Epithelial cell of proximal tubule (primary cell): ENCODE measurements at places on chromosomes 7 and 10.

- no peak for DNase-seq
These were observed 5.6 kb upstream of the MTG1 start for GRCh38 chr10:133388236-133388972.

DNA sequence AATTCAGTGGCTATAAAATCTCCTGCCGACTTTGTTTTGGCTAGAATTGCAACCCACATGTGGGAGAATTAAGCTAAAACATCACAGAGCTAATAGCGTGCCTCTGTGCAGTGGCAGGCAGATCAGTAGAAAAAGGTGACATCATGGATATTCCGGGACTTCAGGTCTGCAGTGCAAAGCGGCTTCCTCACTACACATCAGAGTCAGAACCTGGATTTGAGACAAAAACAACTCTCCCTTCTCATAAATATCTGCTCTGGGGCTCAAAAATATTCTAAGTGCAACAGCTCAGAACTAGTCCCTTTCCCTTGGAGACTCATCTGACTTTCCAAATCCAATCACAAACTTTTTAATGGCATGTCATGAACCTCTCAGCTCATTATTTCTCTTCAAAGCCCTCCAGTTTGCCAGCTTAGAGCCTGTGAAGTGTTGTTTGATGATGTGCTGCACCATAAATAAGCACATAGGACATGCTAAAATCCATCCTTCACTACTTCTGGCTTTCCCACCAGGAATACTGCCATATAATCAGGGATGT is 337.1 kb downstream of the RNLS start:
- no peak for DNase-seq

- DNase-seq: no peak
These were observed 66.6 kb downstream of the ADARB2 start for GRCh38 chr10:1670541-1671365.

GRCh38 chr7:123599766-123600165 is 1.9 kb upstream of the ASB15 start:
- DNase-seq: no peak

DNA sequence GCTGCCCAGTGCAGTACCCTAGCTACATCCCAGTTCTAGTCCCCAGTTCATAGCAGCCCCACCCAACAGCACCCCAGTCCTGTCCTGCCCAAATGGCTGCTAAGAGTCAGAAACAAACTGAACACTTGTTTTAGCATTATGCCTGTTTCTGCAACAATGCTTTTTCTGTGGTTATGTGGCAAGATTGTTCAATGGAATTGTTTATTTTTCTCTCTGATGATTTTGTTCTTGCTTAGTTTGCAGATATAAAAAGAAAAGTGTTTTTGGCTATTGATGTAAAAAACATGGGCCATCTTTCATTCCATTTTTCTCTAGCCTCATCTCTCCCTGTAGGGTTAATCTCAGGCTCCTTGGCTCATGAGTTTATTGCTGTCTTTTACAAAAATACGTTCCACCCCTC is 42.5 kb downstream of the LRRC4 start:
- no peak for DNase-seq

DNA sequence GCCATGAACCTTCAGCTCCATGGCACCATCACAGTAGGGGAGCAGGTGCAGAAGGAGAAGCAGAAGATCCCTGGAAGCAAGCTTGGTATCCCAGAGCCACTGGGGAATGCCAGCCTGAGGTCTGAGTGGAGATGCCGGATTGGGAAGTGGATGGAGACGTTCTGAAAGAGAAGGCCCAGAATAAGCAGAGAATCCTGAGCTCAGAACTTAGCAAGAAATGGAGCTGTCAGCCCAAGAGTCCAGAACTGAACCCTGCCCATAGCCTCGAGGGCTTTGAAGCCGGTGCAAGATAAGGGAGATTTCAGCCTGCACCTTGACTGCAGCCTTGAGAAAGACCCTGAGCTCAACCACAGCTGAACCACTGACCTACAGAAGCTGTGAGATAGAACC is 13.9 kb upstream of the GDF10 start:
- DNase-seq: no peak

- DNase-seq: no peak
These were observed 2.1 kb downstream of the ABCA13 start for GRCh38 chr7:48173313-48173712.

- DNase-seq: no peak
These were observed 22.0 kb downstream of the CYTH3 start for GRCh38 chr7:6250364-6250833.

- DNase-seq: no peak
These were observed 23.5 kb downstream of the UPP1 start for GRCh38 chr7:48112401-48113165.

- no peak for DNase-seq
These were observed 71.6 kb downstream of the HERPUD2 start for GRCh38 chr7:35623381-35623780.

DNA sequence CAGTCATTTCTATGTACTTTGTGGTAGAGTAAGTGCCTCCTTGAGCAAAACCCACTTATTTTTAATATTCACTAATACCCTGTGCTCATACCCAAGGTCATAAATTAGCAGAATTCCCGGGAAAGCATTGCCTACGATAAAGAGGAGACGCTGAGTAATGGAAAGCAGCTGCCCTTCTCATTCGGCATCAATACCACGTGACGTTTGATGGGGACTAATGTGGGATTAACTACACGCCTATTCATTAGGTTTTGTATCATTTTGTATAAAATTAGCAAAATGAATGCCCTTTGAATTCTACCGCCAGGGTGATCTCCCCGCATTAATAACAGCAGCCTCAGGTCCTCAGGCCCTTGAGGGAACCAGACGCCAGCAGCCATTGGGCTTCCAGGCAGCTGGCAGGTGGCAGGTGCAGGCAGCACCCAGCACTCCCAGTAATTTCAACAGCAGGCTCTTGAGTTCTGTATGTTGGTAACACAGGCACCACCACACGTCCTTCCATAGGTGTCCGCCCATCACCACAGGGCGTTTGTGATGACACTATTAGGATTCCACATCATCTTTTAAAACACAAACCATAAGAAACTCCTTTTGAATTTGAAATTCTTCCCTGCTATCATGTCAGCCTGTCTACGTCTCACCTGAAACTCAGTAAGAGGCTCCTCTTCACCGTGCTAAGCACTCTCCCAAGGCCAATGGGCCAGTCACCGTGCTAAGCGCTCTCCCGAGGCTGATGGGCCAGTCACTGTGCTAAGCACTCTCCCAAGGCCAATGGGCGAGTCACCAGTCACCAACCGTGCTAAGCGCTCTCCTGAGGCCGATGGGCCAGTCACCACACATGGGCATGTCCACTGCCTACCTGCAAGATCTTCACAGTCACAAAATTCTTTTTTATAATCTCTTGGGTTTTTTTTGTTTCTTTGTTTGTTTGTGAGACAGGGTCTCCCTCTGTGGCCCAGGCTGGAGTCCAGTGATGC is 509.4 kb downstream of the PTPRN2 start:
- DNase-seq: no peak

GRCh38 chr7:159086301-159086925 is 58.3 kb downstream of the VIPR2 start:
- no peak for DNase-seq

DNA sequence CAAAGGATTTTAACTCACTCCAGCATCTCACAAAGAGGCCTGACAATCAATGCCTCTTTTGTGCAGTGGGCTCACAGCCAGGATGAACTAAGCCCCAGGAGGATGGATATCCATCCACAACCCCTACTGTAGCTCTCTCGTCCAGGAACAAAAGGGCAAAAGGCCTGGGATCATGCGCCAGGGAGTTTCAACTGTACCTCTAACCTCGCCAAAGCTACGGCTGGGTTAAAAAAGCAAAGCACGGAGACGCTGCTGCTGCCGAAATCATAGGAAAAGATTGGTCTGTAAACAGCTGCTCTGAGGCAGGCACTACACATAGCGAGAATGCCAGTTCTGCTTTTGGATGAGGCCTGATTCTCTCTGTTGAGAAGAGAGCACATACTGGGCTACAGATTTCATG is 32.1 kb downstream of the VSTM4 start:
- DNase-seq: no peak

DNA sequence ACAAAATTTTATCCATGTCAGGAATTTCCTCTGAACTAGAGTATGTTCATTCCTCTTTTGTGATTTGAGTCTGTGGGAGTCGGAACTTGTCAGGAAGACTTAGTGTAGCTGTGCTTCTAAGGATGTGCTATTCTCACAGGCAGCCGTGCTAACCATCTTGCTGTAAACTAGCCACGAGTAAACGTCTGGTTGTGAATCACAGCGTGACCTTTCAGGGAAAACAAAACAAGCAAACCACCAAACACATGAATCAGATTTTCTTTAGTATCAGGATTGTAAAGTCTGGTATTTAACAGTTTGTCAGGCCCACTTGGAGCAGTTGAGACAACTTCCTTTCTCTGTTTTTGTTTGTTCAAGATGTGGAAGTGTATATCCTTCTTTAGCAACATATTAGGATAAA is 32.0 kb downstream of the AUTS2 start:
- no peak for DNase-seq

GRCh38 chr7:100545360-100546128 is 6.5 kb downstream of the AGFG2 start:
- peak; percentile 52 for DNase-seq

DNA sequence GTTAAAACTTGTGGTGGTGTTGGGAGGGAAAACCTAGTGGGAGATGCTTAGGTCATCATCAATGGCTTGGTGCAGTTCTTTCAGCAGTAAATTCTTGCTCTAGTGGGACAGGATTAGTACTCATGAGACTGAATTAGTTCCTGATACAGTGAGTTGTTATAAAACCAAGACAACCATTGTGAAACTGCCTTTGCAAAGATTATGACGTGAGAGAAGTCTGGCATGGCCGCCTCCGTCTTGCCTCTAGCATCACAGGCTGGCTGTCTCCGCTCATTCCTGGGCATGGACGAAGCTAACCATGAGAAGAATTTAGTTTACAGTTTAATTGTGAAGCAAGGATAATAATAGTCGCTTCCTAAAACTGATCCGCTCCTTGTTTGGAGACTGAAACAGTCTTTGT is 186.4 kb downstream of the KIF20B start:
- DNase-seq: no peak

DNA sequence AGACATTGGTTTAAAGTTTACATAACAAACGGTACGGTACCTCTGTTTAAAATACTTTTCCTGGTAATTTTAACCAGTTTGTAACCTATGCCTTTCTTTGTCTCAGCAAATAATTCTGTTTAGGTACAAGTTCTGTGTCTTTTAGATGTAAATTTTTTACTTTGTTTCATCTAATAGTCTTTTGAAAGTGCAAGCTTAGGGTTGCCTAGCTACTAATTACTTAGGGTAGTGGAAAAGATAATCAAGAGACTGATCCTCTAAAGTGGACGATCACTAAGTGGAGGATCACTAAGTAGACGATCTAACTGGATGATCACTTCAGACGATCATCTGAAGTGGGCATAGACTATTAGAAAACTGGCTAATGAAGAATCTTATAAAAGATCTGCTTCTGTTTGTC is 16.1 kb upstream of the FKBP9 start:
- DNase-seq: no peak

GRCh38 chr10:83701799-83702198 is 437.5 kb upstream of the GHITM start:
- DNase-seq: no peak

DNA sequence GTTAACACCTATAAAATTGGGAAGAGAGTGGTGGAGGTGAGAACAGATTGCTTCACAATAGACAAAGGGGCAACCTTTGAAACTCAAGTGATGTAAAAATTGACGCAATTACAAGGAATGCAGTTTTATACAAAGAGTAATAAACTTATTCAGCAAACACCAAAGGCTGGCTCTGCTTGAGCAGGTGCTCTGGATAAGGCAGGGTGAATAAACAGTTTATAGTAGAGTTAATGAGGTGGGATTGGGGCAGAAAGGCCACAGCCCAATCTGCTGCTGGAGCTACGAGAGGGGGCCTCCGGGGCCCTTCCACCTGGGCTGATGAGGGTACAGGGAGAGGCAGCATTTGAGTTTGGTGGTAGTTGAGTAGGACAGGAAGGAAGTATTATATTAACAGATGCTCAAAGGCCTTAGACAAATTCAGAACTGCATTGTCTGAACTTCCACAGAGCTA is 6.0 kb downstream of the MUC12 start:
- DNase-seq: no peak

DNA sequence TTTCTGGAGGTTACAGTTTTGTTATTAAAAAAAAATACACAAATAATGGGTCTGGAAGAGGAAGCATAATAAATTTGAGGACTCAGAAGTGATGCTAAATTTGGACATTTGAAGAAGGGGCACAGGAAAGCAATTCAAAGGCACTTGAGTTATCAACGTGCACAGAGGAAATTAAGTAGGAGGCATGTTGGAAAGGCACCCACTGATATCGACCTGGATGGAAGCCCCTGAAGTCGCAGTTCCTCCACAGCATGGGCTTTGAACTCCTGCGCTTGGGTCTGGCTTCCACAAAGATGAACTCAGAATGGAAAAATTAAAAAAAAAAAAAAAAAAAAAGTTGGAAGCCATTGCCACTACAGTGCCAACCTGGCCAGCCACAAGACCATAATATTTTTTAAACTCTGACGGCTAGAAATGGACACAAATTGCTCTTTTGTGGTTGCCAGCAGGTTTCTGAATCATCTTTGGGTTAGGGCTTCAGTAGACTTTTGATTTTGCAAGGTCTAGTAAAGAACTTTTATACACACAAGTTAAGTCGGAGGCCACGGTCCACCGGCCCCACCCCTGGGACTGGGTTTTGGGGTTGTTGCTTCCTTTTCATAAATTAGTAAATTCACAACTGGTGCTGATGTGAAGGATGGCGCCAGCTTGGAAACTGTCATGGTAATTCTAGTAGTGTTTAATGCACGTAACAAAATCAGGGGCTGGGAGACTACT is 21.6 kb downstream of the JCAD start:
- no peak for DNase-seq

DNA sequence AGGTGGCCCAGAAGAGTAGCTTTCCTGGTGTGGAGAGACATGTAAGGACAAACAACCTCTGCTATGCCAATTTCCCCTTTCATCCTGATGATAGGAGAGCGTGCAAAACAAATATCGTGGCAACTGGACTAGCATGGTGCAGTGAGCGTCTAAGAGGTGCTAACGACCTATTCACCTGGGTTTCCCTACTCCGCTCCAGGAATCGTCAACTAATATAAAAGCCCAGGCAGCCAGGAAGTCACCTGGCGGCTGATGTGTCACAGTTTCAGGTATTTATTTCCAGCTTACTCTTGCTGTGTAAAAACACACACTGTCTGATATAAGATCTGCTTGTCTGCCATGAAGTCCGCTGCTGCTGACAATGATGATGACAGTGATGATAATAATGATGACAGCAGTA is 56.5 kb upstream of the EFCAB10 start:
- DNase-seq: no peak

DNA sequence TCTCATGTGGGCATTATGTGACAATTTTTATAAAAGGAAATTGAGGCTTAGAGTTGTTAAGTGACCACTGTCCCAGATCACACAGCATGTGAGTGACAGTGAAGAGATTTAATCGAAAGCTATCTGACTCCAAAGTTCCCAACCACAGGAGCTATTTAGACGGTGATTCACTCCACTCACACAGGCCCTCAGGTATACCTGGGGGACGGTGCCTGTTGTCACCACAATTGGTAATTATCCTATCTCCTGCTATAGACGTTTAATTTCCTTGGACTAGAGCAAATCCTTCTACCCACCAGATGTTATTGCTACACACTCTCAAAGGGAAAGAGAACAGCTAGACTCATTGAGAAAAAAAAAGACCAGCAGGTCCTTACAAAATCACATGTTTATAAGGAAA is 145.5 kb downstream of the KLF6 start:
- no peak for DNase-seq

GRCh38 chr7:67843001-67843565 is 846.5 kb downstream of the TYW1 start:
- no peak for DNase-seq
